ENCODE measurements at places on chromosomes 2 and 18.

- no peak for DNase-seq
Measured at GRCh38 chr2:173161507-173161906, 85.9 kb downstream of the MAP3K20 start.

GRCh38 chr2:112880091-112880531, 30.9 kb upstream of the IL37 start:
- DNase-seq, result no peak

DNA sequence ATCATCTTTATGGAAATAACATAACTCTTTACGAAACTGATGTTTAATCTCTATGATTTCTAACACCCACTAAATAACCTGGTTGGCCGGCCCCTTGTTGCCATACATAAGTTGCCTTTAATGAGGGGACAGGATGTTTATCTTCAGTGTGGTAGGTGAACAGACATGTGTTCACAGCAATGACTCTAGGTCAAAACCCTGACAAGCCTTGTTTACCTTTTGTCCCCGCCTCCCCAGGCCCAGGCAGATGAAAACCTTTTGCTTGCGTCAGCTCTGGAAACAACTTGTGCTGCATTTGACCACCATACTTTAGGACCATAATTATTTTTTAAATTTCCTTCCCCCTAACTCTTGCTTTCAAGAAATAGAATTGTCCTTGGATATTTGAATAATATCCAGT, 2.9 kb upstream of the DSG4 start:
- no peak for DNase-seq

DNA sequence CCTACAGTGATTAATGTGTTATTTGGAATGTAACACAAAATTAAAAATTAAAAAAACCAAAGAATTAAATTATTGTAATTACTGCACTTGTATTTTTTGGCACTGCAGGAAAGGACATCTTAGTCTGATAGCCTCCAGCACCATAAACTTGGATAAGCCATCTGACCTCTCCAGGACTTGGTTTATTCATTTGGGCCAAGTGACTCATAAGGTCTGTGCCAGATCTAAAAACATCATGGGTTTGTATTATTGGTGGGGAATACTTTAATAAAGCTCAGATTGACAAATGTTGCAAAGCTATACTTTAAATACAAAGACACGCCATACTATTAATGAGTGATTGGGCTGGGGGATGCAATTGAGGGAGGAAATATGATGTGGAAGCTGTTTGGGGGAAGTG, 225.2 kb downstream of the ZNF521 start:
- no peak for DNase-seq

GRCh38 chr2:37886745-37887144, 38.3 kb upstream of the RMDN2 start:
- DNase-seq, result no peak

- DNase-seq, result no peak
Measured at GRCh38 chr2:70181363-70181956, 9.4 kb downstream of the C2orf42 start.

DNA sequence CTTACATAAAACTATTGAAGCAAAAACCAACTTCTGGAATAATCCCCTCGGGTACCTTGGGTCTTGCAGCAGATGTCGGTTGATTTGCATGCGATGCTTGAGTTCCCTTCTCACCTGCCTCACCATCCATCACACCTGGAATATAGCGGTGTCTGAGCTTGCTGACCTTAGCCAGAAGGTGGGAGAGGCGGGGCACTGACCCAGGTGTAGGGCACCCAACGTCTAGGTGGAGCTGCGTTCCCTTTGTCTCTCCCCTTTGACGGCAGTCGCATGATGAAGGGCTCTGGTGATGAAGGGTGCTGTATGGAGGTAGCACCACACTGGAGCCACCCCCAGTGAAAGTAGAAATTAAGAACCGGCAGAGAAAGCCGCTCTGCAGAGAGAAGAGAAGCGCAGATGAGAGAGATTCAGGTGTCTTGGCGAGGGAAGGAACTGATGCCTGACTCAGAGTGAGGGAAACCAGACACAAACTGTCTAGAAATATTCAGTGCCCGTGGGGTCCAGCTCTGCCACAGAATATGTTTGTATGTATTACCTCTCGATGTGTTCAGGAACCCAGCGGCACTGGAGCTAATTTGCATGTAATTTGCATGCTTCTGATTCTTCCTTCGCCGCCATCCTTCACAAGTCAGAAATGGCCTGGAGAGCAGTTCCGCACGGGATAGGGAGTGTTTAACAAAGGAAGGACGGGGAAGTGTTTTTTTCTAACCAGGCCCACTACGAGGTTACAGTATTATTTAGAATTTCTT, 19.4 kb upstream of the MBP start:
- no peak for DNase-seq

- no peak for DNase-seq
Measured at GRCh38 chr2:144377914-144378313, 142.0 kb downstream of the ZEB2 start.

GRCh38 chr2:73870084-73870483, 22.7 kb upstream of the ACTG2 start:
- DNase-seq, result no peak

DNA sequence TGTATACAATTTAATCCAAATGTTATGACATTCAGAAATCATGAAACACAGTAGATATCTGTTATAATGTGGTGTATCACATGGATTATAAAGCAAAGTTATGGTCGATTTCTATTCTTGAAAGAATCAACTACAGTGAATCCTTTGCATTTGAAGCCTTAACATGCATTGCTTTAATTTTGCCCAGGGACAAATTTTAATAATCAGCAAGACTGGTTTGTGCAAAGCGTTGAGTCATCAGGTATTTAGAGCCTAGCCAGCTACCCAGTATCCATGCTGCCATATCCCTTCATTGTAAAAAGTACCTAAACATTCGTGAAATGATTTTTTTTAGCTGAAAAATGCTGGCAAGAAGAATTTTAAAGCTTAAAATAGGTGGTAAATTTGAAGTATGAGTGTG, 8.9 kb upstream of the SPDYA start:
- DNase-seq, result no peak

DNA sequence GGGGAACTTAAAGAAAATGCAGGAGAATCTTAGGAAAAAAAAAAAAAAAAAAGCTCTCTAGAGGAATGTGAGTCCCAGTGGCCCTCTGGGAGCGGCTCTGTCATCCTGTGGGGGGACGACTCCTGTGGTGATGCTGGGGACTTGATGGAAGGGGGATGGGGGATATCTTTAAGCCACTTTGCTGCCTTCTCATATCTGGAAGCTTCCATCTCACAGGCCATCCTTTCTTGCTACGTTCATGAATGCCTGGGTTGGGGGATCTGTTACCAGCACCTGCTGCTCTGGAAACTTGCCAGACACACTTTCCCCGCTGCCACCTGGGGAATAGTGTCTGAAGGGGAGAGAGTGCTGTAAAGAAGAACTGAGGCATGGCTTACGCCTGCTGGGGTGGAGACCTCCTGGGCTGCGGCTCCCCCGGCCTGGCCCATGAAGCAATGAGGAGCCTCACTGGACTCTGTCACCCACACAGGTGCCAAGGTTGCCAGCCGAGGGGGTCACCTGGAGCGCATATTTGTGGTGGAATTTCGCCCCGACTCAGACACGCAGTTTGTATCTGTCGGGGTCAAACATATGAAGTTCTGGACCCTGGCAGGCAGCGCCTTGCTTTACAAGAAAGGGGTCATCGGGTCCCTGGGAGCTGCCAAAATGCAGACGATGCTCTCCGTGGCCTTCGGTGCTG, 92.8 kb downstream of the RTN4 start:
- no peak for DNase-seq

DNA sequence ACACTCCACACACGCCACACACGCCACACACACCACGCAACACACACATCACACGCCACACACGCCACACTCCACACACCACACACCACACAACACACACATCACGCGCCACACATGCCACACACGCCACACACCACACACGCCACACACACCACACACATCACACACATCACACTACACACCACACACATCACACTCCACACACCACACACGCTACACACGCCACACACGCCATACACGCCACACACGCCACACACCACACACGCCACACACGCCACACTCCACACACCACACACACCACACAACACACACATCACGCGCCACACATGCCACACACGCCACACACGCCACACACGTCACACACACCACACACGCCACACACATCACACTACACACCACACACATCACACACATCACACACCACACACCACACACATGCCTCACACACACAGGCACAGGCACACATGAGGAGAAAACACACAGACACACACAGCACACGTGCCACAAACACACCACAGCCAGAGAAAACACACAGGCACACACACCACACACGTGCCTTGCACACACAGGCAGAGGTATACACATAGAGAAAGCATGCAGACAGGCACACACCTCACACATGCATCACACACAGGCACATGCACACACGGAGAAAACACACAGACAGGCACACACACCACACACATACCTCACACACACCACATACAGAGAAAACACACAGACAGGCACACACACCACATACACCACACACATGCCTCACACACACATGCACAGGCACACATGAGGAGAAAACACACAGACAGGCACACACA, 241.5 kb upstream of the MYT1L start:
- no peak for DNase-seq

DNA sequence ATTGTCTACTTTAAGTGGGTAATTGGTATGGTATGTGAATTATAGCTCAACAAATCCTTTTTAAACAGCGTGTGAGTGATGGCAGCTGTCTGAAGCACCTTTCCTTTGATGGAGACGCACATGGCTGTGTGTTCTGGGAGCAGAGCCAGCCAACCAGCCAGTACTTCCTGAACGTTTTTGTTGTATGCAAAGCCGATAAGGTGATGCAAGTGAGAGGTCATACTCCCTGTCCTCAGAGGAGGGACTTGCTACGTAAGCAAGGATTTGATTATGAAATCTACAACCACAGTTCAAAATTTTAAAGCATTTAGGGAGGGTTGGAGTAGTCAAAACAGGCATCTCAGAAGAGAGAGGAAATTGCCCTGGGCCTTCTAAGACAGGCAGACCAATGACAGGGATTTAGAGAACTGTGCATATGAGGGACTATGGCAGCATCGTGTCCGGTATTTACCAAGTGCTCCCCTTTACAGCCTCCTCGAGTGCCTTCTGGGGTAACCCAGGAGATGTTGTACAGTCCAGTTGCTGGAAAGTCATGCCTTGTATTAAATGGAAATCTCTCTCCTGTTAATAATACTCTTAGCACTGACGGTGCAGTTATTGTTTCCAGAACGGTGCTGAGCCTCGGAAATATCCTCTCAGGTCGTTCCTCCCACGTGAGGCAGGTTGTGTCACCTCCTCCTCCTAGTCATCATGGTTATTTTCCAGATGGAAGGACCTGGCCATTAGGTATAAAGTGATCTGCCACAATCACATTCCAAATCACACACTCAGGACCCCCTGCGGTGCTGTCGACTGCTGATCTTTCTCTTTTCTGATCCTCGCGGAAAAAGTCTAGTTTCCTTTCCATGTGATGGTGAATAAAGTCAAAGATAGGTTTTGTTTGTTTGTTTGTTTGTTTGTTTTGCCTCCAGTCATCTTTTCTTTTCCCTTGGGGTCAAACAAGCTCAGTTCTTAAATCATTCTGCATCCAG, 28.4 kb downstream of the ARHGEF4 start:
- no peak for DNase-seq

DNA sequence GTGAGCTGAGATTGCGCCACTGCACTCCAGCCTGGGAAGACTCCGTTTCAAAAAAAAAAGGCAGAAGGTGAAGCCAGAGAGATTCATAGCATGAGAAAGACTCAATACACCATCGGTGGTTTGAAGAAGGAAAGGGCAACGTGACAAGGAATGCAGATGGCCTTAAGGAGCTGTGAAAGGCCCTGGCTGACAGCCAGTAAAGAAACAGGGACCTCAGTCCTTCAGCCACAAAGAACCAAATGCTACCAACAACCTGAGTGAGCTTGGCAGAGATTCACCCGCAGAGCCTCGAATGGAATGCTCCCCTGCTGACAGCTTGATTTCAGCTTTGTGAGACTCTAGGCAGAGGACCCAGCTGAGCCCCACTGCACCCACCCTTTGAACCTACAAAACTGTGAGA, 154.9 kb upstream of the NDUFV2 start:
- no peak for DNase-seq

DNA sequence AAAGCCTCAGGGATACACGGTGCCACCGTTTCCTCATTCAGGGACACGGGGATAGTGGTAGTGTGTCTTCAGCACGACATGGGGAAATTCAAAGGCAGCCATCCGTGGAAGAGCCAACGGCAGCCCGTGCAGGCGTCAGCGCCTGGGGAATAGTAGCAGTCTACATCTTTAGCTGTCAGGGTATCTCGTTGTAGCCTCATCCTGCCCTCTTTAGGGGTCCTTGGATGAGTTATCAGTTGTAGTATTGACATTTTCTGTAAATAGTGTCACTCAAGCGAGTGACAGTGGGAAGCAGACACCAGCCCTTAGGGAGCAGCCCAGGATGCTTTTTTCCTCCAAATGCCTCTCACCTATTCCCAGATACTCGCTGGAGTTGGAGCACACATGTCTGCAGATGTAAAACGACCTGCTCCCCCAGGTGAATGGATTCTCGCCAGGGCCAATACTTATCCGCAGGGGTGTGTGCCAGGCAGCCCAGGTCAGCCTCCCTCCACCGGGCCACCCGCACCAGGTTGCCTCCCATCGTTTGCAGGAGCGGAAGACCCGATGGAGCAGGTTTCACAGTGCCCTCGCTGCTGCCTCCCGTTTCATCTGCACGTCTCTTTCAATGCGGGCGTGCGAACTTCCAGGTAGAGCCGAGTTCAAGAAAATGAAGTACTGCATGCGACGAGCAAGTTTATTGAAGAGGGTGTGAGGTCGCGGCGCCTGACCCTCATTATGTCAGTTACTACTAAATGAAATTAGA, 41.0 kb downstream of the AGAP1 start:
- DNase-seq, result no peak

DNA sequence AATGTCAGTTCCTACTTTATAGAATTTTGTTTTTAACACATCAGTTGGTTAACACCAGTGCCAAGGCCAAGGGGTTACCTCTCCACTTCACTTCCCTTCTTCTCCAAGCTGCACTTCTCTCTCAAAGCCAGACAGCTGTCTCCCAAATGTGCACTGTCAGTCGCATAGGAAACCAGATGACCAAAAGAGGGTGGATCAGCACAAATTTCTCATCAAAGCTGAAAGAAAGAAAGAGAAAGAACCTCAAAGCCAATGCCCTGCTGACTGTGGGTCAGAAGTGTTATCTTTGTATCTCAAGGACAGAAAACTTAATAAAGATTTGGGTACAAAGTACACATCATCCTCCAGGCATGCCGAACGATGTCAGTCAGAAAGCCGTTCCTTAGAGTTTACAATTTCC, 32.2 kb downstream of the SPATS2L start:
- no peak for DNase-seq

GRCh38 chr2:23745726-23746105, 181.2 kb downstream of the ATAD2B start:
- no peak for DNase-seq

DNA sequence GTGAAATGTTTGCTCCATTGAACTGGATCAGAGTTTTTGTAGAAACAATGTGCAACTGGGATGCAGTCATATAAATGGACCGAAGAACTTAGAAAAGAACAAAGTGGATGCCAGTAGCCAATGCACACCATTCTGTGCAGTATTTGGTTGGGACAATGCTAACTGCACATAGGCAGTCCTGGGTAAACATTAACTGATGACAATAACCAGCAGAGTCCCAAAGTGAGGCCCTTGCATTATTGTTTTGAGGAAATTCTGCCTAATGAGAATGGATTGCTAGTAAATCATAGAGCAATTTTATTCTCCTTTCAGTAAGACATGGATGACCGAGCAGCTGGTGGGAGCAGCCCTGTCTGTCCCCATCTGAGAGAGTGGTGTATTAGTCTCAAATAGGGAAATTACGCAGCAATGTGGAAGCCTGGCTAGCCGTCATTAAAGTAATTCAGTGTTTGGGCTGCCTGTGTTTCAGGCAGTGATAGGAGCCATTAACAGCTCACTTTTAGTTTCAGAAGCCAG, 94.9 kb downstream of the KCTD1 start:
- no peak for DNase-seq

- no peak for DNase-seq
Measured at GRCh38 chr2:166417669-166418068, 41.9 kb upstream of the SCN9A start.

All from DND-41 (cell line).